ENCODE measurements at places on chromosomes 16 and 17. TPM values are rescaled to one million over a fixed set of nuclear protein-coding genes. Genes with fewer than 3 reads are reported as not detected.

The DPEP3 gene
- 0.12 TPM for polyA plus RNA-seq

The ZNF423 gene
- 24.9 TPM for polyA plus RNA-seq

The CCL22 gene
- polyA plus RNA-seq: 0.06 TPM

The C16orf96 gene
- polyA plus RNA-seq: 0.33 TPM

The WSB1 gene
- 249 TPM for polyA plus RNA-seq

The C16orf54 gene
- 0.21 TPM for polyA plus RNA-seq

The EVPL gene
- 0.16 TPM for polyA plus RNA-seq

- DNase-seq: peak; percentile 30
These were observed 75.5 kb downstream of the RPA1 start for GRCh38 chr17:1905190-1905913.

- peak; percentile 61 for DNase-seq
These were observed 11.2 kb downstream of the PAM16 start for GRCh38 chr16:4339909-4340308.

DNA sequence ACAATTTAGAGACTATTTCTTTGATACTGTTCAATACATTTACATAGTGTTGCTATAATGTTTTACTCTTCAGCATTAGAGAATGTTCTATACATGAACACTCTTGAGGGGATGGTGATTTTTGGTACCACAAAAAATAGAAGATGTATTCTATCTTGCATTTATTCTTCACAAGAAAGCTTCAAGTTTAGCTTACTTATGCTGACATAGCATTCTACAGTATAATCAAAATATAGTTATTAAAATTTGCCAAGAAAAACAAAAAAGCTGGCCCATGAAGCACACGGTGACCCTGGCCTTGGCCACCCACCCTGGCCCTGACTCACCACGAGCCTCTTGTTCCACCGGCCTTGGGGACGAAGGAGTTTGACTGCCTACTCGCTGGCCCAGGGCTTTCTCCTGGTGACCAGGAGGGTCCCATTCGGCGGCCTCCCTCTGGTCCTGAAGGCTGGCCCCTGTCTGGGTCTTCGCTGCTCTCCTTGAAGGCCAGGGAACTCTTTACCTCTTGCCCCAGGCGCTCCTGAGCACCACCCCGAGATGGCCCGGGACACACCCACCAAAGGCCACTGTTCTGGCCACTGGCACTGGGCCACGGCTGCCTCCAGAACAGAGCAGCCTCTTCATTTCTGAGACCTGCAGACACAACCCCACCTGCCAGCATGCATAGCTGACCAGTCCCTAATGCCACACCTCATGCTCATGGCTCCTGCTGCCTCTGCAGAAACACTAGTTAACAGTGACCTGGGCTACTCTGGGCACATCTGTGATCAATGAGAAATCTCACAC, 22.5 kb upstream of the ICAM2 start:
- no peak for DNase-seq

GRCh38 chr17:77456951-77457548, 316.3 kb downstream of the SEC14L1 start:
- DNase-seq: no peak

DNA sequence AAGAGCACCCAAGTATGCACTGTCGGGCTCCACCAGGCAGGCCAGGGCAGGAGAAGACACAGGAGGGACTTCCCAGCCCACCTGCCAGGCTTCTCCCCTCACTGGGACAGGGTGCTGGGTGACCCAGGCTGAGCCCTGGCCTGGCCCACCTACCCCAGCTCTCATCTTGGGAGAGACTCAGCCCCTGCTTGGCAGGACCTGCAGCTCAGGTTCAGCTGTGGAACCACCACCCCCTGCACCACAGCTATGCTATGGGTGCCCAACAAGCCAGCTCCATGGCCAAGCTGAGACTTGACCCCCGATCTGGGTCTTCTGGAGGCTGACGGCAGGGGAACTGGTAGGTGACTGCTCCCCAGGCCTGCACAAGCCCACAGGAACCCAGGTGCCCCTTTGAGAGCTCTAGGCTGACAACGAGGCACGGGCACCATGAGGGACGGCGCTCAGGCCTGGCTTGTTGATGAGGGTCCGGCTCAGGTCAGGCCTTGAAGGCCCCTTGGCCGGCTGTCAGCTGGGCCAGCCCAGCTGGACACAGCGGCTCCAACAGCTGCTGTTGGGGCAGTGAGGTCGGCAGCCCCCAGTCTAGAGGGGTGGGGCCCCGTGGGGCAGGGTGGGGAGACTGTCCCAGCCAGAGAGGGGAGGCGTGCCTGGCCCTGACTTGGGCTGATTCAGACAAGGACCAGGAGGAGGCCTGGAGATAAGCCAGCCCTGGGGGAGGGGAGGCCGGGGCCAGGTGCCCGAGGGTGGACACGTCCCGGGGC, 4.6 kb downstream of the RPUSD1 start:
- peak; percentile 47 for DNase-seq

- DNase-seq: no peak
These were observed 397.3 kb downstream of the SHISA9 start for GRCh38 chr16:13298666-13299065.

DNA sequence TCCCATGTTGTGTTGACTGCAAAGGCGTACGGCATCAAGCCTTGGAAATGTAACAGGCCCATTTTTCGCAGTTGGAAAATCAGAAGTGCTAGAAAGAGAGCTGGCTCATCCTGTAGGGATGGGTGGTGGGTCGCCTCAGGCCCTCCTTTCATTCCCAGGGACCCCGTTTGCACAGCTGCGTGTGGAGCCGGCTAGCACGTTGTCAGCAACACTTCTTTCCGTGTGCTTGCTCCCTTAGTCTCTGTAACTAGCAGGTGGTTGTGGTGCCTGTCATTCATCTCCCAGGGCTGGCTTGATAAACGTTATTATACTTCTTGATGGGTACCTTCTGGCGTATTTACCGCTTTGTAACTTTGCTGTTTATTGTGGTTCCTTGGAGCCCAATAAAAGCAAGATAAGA, 239.0 kb upstream of the CACNG5 start:
- DNase-seq: no peak

GRCh38 chr16:27434141-27435051, 32.4 kb downstream of the IL21R start:
- no peak for DNase-seq

- no peak for DNase-seq
These were observed 6.2 kb upstream of the CENPT start for GRCh38 chr16:67853670-67854069.

DNA sequence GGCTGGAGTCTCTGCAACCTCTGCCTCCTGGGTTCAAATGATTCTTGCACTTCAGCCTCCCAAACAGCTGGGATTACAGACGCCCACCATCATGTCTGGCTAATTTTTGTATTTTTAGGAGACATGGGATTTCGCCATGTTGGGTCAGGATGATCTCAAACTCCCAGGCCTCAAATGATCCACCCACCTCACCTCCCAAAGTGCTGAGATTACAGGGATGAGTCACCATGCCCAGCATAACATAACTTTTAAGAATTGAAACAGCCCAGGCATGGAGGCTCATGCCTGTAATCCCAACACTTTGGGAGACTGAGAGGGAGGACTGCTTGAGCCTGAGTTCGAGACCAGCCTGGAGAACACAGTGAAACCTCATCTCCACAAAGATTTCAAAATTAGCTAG, 2.5 kb downstream of the RSL1D1 start:
- DNase-seq: no peak

DNA sequence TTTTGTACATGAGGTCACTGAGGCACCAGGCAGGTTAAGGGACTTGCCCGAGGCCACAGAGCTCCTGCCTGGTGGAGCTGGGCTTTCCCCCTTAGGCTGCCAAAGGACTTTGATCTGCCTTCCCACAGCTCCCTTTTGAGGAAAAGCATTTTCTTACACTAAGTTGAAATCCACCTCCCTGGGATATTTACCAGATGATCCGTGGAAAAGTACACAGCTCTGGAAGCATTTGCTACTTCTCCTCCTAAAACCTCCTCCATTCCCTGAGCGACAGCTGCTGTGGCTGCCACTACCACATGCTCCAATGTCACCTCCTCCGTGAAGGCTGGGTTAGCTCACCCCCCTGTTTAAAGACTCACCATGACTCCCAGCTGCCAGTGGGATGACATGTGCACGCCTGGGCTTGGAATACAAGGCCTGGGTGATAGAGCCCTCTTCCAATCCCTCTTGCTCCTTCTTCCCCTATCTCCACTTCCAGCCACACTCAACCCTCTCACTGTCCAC, 1.2 kb upstream of the MPRIP start:
- DNase-seq: peak; percentile 89

GRCh38 chr16:88074041-88074440, 122.8 kb downstream of the BANP start:
- no peak for DNase-seq

DNA sequence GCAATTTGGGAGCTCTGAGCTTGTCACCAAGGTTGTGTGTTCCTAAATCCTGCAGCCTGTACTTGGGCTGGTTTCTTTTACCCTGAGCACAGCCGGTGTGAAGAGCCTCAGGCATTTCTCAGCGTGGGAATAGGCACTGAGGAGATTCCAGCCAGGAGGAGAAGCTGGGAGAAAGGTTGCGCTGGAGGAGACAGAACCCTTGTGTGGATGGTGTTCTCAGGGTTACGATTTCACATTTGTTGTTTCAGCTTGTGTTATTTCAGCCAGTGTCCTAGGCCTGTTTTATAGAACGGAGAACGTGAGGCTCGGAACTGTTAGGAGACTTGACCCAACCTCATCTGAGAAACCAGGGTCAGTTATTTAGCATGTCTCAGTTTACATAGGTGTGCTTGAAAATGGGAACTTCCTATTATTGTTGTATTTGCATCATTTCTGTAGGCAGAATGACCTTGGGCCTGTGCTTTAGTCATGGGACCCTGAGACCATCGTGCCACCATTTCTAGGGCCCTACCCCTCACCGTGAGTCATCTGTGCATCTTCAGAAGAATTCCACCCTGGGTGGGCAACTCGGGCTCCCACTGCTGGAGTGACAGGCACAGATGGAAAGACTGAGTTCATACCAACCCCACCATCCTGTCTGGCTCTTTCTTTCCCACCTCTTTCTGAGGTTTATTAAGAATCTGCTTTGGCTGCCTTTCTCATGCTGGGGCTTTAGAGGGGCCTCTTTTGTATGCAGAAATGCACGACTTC, 134.9 kb downstream of the MSI2 start:
- DNase-seq: no peak

GRCh38 chr16:35752012-35752772, 2292.8 kb downstream of the TP53TG3F start:
- no peak for DNase-seq

DNA sequence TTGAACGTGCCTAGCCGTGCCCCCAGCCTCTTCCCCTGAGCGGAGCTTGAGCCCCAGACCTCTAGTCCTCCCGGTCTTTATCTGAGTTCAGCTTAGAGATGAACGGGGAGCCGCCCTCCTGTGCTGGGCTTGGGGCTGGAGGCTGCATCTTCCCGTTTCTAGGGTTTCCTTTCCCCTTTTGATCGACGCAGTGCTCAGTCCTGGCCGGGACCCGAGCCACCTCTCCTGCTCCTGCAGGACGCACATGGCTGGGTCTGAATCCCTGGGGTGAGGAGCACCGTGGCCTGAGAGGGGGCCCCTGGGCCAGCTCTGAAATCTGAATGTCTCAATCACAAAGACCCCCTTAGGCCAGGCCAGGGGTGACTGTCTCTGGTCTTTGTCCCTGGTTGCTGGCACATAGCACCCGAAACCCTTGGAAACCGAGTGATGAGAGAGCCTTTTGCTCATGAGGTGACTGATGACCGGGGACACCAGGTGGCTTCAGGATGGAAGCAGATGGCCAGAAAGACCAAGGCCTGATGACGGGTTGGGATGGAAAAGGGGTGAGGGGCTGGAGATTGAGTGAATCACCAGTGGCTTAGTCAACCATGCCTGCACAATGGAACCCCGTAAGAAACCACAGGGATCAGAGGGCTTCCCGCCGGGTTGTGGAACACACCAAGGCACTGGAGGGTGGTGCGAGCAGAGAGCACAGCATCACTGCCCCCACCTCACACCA, 724 bp downstream of the GAA start:
- DNase-seq: peak; percentile 36

GRCh38 chr16:15961060-15961511, 11.7 kb downstream of the ABCC1 start:
- peak; percentile 20 for DNase-seq
